RKO (cell line): ENCODE measurements at places on chromosomes 4 and X.

- no peak for DNase-seq
Measured at GRCh38 chr4:39521253-39521919, 5.9 kb downstream of the UGDH start.

- no peak for DNase-seq
Measured at GRCh38 chr4:44545781-44546180, 97.2 kb upstream of the KCTD8 start.

DNA sequence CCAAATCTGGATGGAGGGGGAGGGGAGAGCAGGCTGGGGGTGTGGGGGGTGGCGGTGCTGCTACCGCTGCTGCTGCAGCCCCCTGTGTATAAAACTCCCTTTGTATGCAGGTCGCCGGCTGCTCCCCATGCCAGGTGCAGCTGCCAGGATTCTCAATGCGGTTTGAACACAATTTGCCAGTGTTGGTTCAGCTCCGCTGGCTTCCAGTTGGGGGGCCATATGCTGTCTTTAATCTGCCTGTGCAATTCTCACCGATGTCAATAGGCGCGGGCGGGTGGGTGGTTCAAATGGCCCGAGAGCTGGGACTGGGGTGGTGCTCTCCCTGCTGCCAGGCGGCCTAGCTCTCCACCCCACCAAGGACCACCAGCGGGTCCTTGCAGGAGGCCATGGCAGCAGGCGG is 257.6 kb downstream of the BCOR start:
- DNase-seq, result no peak

GRCh38 chr4:105113800-105114199 is 32.9 kb upstream of the TET2 start:
- DNase-seq, result no peak

- no peak for DNase-seq
Measured at GRCh38 chr4:56804551-56804950, 16.9 kb downstream of the SPINK2 start.

DNA sequence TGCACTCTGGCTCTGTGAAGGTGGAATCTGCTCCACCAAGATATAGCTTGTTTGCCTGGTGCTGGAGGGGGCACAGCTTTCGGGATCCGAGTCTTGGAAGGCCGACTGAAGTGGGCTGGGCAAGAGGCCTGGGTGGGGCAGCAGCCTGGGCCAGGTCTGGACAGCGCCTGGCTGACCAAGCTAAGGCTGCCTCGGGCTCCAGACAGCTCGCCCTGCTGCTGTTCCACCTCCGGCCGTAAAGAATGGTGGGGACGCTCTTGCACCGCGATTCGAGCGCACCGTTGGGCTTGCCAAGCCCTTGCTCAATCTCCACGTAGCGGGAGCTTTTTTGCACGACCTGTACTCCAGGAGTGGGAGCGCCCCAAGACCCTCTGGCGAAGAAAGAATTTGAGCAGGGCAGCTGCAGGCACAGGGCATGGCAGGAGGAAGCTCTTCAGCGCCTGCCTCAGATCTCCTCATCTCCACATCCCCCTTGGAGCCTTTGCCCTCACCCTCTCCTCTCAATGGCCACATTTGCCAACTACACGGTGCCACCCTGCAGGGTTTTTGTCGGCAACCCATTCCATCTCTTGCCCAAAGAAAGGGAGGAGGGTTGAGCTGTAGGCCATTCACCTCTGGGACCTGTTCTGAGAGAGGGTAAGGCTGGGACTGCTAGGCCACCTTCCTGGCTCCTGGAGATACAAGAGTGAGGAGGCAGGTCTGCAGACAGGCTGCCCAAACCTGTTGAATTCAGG is 18.9 kb downstream of the CNGA2 start:
- peak; percentile 41 for DNase-seq
